ENCODE measurements at places on chromosomes 6 and 20.

DNA sequence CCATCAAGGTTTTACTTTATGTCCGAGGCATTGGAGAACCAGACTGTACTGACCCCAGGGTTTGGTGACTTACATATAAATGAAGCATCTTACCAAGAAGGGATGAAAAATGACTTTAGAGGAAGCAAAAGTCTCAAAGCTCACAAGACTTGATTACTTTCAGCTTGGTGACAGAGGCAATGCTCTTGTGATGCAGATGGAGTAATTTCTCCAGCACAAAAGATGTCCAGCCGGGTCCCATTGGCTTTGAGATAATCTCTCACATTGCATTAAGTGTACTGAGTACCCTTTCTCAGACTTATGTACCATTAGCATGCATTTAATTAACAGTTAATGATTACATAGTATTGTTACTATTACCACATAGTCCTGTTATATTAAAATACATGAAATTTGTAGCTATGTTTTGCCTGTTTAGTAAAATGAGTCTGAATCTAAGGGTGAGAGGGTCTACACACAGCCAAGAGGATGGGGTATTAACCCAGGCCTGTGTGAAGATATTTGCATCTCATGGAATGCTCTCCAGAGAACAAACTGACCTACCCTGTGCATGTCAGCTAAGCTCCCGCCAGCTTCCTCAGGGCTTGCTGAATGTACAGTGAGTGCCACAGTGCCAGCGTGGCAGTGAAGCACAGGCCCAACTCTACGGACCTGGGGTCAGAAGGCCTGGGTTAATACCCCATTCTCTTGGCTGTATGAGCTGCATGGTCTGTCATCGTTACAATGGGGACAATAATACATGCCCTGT, 5.6 kb downstream of the HTR1E start:
- no peak for DNase-seq

DNA sequence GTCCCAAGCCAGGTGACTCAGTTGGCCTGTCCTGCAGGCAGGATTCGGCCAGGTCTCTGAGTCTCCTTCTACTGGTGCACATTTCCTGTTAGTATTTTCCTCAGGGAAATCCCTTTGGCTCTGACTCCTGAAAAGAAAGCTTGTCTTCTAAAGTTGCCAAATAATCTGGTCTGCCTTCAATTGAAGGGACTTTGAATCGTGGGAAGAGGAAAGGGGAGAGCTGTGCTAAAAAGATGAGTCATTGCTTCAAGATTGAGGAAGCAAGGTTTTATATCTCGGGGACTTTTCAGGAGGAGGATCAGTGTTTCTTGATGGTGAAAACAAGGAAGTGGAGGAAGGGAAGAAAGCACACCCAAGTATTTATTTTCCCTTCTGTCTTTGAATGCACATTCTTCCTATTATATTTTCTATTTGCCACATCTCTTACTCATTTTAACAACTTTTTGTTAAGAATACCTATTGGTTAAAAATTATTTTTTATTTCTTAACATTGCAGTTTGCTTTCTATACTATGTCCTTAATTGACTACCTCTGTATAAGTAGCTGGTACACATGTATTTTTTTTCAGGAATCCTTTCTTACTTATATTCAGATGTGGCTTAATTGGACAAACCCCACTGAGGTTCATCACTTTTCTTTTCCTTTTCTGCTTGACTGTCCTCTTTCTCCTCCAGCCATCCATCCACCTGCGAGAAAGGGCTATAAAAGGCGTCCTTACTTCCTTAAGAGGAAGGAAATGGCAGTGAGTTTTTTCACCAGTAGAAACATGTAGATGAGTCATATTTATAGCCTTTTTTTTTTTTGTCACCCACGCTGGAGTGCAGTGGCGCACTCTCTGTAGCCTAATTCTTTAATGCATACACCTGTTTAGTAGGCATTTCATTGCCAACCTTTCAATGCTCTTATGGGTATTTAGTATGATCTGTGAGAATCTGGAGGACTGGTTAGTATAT, 15.0 kb upstream of the IFNGR1 start:
- DNase-seq = peak; percentile 97

- DNase-seq = no peak
These were observed 334.7 kb upstream of the RNF24 start for GRCh38 chr20:4350096-4350495.

DNA sequence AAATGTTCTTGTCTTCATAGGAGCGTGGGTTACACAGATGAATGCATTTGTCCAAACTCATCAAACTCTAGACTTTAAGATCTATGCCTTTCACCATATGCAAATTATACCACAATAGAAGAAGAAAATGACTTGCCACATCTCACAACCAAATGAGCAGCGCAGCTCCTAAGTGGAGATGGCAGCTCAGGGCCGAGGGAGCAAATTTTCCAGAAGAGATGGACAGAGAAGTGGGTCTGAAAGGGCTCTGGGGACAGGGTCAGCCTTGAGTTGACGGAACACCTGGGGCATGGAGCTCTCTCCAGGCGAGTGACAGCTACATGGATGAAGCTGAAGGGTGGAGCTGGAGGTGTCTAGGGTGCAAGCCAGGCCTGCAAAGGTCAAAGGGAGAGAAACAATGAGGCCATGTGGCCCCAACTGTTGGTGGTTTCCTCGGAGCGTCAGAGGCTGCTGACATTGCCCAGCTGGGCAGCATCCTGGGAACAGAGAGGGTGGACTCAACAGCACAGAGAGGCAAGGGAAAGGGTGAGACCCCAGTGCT, 228.3 kb downstream of the NRN1 start:
- no peak for DNase-seq

DNA sequence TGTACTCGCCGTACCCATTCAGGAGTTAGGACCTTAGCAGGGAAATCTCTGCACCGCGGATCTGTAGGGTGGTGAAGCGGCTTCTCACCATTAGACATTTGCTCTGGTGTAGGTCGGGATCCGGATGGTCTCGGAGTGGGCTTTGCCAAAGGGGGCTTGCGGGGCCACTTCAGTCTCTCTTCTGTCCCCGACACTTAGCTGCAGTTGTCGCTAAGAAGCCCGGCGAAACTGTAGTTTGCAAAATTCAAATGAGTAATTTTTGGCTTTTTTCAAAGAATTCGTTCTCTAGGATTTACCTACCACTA, 433 bp downstream of the QRSL1 start:
- DNase-seq = no peak

DNA sequence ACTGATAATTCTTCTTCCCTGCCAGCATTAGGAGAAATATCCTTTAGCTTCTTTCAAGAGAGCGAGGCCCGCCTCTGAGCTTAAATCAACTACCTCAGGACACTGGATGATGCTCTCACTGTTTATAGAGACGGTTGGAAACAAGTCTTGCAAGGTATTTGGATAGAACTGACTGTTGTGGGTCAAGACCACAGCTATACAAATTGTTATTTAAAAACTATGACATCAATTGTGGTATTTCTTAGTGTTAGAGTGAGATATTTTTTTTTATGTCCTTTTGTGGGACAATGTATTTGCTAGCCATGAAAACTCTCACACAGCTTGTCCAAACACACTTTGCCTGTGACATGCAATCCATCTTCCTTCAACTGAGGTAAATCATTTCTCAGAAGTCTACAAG, 136.3 kb upstream of the PHACTR1 start:
- DNase-seq = no peak

DNA sequence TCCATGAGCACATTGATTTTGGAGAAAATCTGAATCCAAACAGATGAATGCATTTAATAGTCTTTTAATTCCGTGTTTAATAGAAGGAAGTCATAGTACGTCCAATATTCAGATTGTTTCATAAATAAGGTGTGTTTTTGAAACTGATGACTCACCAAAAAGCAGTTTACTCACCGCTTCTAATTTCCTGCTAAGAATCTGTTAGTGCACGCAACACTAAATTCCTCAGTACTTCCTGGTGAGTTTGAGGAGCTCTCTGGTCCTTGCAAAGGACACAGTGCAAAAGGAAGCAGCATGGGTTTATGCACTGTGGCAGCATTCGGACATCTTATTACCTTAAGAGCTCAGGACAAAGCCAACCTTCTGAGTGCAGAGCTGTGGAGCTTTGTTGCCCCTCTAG, 2.3 kb upstream of the ADGRF1 start:
- peak; percentile 83 for DNase-seq

Data from MCF 10A (cell line).